ENCODE measurements at places on chromosomes 3 and 15.

GRCh38 chr3:178491751-178492150, 44.5 kb upstream of the KCNMB2 start:
- no peak for DNase-seq

GRCh38 chr3:16928386-16929132, 43.8 kb downstream of the PLCL2 start:
- no peak for DNase-seq

DNA sequence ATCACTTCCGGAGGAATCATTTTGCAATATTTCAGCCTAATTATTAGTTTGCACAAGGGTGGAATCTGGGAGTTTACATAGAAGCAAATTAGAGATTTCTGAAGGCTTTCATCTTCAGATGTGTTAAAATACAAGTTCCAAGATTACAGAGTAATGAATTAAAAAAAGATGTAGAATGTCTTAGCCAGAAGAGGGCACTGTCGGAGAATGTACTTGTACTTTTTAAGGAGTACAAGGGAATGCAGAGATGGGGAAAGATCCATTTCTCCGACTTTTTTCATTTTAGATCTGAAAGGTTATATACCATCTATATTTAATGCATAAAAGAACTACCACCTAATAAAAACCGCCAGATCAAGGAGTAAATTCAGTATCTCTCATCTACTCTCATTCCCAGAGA, 43.1 kb upstream of the WDR5B start:
- no peak for DNase-seq

- DNase-seq = no peak
These were observed 94.9 kb downstream of the AKAP13 start for GRCh38 chr15:85475317-85475701.

GRCh38 chr15:47188758-47189507, 528.4 kb upstream of the SEMA6D start:
- no peak for DNase-seq

DNA sequence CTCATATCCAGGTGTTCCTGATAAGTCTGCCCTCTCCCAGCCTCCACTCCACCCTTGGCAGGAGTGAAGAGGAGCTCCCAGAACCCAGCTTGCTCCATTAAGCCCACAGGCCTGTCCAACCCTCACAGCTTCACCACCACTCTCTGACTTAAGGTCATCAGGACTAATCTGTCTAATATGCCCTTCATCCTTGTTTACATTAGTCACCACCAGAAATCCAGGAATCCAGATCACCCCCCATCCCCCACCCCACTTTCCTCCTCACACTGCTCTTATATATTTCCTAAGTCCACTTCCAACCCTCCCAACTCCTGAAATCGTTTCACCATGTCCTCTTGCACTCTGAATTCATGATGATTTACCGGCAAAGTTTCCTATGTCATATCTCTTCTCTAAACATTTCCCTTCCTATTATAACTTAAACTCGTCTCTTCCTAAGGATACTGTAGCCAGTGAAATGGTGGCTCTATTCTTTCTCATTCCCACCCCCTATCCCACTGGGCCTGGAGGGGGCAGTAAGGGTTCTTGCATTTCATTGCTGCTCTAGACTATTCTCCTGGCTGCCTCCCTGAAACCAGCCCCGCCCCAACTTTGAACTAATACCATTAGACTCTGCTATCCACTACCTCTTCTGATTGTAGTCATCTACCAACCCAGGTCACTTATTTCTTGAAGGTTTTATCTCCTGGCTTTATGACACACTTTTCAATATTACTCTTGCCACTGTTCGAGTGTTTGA, 43.4 kb downstream of the PPP2R3A start:
- DNase-seq = no peak

DNA sequence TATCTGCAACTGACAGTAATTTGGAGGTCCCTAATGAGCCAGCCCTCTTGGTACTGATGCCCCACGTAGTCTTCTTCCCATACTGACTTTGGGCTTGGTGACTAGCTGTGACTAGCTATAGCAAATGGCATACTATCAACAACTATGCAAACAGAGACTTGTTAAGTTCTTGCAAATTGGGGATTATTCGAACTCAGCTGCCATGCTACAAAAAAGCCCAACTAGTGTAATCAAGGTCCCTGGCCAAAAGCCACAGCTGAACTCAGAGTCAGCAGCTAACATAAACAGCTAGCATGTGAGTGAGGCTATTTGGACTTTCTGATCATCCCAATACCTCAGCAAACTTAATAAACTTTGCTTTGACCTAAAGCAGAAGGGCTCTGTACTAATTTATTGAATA, 121.2 kb upstream of the PLXND1 start:
- DNase-seq = no peak

GRCh38 chr15:31077941-31078340, 23.6 kb downstream of the TRPM1 start:
- DNase-seq = no peak

GRCh38 chr3:48440590-48440958, 517 bp downstream of the TMA7 start:
- no peak for DNase-seq

- no peak for DNase-seq
These were observed 31.1 kb upstream of the RYR3 start for GRCh38 chr15:33279613-33280205.

GRCh38 chr3:33877187-33877586, 78.8 kb downstream of the PDCD6IP start:
- DNase-seq = no peak

DNA sequence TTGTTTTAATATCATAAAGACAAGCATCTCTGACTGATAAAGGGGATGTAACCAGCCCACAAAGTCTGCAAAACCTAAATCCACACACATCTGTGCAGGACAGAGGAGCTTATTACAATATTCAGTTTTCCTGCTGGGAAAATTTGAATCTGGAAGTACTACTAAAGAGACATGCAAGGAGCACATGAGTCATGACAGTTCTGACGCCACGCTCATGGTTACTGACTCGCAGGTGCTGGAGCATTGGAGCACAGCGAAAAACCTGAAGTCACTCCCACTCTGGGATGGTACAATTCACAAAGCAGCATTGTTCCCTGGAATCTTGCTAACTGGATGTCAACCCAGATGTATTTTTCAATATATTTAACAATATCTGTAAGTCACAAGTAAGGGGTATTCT, 7.6 kb upstream of the ISL2 start:
- no peak for DNase-seq

DNA sequence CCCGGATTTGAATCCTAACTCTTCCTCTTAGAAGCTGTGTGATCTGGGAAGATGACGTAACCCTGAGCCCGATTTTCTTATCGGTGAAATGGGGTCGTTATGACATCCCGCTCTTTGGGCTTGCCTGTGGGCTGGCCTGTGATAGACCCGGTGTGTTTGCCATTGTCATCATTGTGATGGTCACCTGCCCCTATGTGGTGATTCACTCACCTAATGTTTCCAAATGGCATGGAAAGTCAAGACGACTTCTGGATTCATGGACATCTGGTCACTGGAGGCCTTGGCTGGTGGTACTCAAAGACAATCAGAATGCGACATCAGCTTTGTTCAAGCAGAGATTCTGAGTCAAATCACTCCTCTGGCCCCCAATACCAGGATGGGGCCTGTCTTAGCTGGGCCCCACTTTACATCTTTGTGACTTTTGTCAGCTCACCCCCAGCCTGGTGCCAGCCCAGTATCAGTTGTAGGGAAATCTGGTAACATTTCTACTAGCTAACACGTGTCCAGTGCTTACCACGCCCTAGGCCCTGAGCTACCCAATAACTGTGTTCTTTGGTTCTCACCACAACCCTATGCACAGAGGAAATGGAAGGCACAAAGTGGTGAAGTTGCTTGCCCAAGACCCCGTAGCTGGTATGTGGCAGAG, 2.8 kb downstream of the TMEM43 start:
- DNase-seq = no peak

GRCh38 chr15:50107157-50107556, 11.9 kb downstream of the ATP8B4 start:
- DNase-seq = no peak

DNA sequence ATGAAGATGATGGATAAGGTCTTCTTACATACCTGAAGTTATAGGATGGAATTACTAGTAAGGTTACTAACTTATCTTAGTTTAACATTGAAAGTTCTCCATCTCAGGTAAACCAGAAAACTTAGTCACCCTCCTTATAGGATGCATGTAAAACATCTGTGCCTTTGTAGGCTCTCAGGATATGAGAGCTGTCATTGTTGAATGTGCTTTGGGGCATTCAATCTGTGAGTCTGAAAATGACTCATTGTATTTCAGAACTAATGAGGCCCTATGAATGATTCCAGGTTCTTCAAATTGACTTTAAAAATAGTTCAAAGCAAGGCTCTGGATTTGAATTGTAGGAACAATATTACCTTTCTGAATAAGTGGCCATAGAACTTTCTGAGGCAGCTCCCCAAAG, 237.7 kb upstream of the AZI2 start:
- no peak for DNase-seq

DNA sequence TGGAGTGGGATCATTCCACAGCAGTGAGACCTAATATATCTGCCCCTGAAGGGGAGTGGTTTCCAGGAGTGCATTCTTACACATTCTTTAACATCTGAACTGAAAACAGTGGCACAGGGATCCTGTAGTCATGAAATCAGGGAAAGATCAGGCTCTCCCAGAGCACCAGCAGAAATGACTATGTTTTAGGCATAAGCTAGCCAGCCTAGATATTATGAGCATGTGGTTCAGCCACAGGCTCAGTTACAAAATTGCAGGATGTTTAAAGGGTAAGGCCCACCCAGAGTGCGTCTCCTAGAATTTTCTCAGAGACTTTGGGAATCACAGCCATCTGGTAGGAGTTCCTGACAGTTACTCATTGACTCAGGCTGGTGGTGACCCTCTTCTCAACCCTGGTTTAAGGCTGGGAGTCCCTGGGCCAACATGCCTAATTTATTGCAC, 20.9 kb downstream of the FSTL1 start:
- DNase-seq = no peak

DNA sequence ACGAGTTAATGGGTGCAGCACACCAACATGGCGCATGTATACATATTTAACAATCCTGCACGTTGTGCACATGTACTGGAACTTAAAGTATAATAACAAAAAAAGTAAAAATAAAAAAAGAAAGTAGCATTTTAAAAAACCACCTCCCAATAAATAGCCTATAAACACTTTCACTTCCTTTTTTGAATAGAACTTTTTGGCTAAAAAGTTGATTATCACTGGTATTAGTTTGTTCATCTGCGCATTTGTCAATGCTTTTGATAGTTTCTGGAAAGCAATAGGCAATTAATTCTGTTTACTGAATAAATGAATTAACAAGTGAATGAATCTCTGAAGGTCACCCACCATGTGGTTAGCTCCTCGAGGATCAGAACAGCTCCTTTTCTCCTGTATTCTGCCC, 179.9 kb downstream of the SLC9A9 start:
- DNase-seq = no peak

DNA sequence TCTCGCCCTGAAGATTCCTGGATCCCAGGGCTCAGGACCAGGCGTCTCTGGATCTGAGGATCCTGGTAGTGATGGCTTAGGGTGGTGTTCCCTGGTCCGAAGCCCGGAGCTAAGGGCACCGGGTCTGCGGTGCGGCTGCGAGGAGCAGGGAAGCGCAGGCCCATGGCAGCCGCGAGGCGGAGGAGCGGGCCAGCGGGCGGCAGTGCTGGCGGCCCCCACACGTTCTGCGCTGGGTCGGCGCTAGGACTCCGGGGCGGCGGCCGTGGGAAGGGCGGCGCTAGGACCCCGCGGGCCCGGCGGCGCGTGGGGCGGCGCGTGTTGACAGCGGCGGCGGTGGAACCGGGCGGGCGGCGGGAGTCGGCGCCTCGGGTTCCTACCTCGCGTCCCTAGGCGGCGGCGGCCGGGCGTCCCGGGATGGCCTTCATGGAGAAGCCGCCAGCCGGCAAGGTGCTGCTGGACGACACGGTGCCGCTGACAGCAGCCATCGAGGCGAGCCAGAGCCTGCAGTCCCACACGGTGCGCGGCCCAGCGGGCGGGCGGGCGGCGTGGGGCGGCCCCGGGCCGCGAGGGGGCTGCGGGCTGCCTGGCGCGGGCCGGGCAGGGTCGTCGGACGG, at the start of gene PXK:
PXK (plus strand) TSS at position 318 of the 614 bp plus-strand sequence; CDS start at position 415, 97 bp downstream.
- peak; percentile 21 for DNase-seq

- DNase-seq = no peak
These were observed 225.1 kb downstream of the EPHB1 start for GRCh38 chr3:135020181-135020580.

DNA sequence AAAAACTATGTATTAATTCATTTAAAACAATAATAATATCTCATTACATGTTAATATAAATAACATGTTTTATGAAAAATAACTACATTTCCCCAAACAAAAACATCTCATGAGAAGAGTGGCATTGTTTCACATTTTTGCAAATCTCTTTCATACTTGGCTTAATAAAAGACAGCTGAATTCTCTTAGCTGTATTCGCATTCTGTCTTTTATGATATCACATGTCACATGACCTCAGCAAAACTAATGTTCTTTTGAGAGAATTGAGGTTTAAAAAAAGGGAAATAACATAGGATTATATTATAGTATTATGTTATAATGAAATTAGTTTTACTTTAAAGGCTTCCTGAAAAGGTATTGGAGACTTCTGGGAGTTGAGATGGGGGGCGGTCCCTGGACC, 48.4 kb upstream of the SPPL2A start:
- DNase-seq = no peak

All from NCI-H1048 (cell line).